ENCODE measurements at places on chromosomes 1 and 21. TPM values are rescaled to one million over a fixed set of nuclear protein-coding genes. Genes with fewer than 3 reads are reported as not detected.

The KLHDC9 gene
- 2.9 TPM for total RNA-seq

The WNT3A gene
- total RNA-seq: not detected

The CLEC20A gene
- total RNA-seq: not detected

The RGSL1 gene
- total RNA-seq: not detected

The TAS1R1 gene
- total RNA-seq: not detected

The FAM3B gene
- total RNA-seq: not detected

The OLIG2 gene
- total RNA-seq: not detected

The LHX8 gene
- not detected for total RNA-seq

The VAV3 gene
- total RNA-seq: 2.8 TPM

The ADAMTSL4 gene
- 21.9 TPM for total RNA-seq

The ERICH3 gene
- total RNA-seq: not detected

The PATJ gene
- 72.1 TPM for total RNA-seq

The LRRN2 gene
- total RNA-seq: 6.6 TPM

The KCNN3 gene
- 3.9 TPM for total RNA-seq

The KRTAP7-1 gene
- not detected for total RNA-seq
